Neural progenitor cell (in vitro differentiated cells): ENCODE measurements at places on chromosomes 6 and 20.
A peak's percentile ranks its signal among the peaks of the same experiment; 100 is the strongest.

DNA sequence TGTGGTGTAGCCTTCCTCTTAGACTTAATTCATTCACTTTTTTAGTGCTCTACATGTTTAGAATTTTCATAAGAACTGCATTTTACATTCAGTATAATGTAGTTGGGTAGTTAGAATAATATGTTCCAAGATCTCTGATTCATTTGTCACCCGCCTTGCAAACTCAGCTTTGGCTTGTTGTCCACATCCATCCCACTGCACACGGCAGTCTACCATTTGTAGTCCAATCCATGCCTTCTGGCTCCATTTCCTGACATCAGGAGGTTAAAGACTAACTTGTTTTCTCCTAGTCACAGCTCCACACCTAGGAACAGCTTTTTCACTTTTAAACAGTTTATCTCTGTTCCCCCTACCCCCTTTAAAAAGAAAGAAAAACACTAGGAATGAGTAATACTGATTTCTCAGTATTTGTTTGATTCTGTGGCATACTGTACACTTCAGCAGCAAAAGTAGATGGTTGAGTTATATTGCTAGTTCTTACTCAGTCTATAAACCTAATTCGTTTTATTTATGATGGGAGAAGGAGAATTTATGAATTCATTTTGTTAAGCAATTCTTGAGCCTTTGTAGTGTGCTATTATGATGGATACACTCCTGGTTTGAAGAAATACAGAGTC, 180.9 kb downstream of the ARID1B start:
- no peak for DNase-seq

GRCh38 chr20:47099825-47100441, 205.3 kb downstream of the EYA2 start:
- DNase-seq = no peak

DNA sequence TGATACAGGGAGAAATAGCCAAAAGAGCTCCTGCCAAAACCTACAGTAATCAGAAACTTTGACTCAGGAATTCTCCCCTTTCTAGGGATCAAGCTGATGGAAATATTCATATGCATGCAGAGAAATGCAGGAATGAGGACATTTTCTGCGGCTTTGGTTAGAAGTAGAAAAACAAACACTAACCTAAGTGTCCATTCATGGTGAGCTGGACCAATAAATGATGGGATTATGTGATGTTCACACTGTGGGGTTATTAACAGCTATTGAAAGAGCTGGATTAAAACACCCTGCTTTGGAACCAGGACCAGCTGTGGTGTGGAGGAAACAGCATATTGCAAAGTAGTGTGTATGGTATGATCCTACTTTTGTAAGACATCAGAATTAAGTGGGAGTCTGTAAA, 143.1 kb downstream of the SYCP2 start:
- DNase-seq = no peak

GRCh38 chr20:23061734-23062561, 12.5 kb upstream of the THBD start:
- peak; percentile 16 for DNase-seq

DNA sequence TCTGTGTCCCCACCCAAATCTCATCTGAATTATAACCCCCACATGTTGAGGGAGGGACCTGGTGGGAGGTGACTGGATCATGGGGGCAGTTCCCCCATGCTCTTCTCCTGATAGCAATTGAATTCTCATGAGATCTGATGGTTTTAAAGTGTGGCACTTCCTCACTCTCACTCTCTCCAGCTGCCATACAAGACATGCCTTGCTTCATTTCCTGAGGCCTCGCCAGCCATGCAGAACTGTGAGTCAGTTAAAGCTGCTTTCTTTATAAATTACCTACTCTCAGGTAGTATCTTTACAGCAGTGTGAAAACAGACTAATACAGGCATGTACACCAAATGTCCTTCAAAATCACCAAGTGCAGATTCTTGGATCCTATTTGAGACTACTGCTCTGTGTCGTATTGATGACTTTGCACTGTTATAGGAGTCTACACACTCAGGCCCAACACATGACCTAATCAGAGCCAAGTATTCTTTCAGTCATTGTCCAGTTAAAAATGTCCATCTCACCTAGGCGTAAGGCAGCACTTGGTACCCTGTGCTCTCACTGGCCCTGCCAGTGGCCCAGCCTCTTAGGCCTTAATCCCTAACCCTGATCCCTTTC, 52.8 kb upstream of the UST start:
- DNase-seq = no peak

DNA sequence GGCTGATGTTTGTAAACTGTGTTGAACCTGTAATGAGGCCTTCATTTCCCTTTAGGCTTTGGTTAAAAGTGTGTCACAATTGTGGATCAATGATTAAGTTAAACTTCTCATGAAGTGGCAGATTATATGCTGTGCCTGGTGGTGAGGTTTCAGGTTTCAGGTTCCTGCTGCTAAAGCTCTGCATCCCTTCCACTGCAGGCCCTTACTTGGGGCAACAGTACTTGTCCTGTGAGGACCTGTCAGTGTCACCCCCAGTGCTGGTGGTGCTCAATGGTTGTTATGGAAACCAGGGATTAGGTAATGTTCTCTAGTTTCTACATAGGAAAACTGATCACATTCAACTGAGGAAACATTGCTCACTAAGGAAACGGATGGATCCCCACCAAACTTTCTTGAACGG, 18.5 kb downstream of the RPP21 start:
- peak; percentile 21 for DNase-seq

DNA sequence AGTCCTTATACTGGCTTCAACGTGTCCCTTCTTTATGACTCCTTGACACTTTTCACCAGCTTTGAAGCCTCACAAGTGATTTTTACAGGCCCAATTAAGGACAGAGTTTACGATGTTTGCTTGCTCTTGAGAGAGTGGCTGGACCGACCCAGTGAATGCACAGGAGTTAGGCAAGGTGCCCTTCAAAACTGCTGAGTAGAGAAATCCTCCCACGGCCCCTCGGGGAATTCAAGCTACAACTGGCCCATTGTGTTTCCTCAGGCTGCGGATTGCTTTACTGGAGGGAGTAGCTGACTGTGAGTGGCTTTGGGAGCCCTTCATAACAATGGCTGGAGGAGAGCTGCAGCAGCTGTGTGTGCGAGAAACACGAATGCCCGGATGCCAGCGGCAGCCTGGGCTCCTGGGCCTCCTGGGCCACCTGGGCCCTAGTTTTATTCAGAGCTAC, 50.0 kb downstream of the SGK1 start:
- peak; percentile 78 for DNase-seq

GRCh38 chr6:66986940-66987339, 1279.9 kb upstream of the EYS start:
- no peak for DNase-seq

GRCh38 chr20:48697845-48698491, 129.8 kb downstream of the PREX1 start:
- DNase-seq = no peak

DNA sequence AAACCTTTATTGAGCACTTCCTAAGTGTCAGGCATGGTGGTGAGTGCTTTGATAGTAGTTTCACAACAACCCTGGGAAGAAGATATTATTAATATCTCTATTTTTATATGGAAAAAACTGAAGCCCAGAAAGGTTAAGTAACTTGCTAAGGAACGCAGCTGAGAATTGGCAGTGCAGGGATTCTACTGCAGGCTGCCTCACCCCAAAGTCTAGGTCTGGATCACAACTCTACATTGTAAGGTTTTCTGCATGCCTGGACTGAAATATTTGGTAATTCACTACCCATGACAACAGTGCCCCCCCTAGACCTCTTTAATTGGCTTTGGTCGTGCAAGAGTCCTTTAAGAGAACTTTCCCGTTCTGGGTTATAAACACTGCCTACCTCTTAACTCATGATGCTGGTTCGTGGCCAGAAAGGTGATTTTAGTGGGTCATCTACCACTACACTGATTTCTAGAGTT, 67.1 kb upstream of the KCNQ5 start:
- DNase-seq = no peak

DNA sequence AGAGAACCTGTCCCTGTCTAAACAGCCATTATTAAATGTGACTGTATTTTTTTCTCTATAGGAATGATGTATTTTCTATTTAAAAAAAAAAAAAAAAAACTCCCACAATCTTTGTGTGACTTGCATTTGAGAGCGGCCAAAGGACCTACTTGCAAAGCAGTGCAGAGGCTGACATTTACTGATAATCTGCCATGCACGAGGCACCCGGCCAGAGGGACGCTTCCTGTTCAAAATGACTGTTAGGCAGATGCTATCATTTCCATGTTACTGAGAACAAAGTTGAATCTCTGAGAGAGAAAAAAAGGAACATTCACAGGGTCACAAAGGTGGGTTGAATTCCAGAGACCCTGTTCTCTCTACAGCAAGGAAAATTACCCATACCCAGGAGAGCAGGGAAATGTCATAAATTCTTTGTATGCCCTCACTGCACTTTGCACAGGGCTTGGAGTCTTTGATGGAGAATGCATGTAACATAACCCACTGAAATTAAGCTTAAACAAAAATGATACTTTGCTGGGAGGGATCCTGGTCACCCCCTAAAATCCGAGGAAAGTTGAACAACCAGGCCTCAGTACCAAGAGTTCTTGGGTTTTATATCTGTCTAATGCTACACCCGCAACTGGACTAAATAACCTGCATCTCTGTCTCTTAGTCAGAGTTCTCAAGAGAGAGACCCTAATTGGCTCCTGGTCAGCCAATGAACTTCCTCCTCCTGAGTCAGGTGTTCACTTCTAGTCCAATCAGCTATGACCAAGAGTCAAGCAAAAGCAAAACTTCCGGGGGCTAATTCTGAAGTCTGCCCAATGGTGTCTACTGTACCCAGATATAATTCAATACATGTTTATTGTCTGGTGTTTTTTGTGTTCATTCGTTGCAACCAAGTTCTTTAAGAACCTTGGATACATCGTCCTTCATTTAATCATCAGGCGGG, 61.2 kb downstream of the GCLC start:
- DNase-seq = no peak

DNA sequence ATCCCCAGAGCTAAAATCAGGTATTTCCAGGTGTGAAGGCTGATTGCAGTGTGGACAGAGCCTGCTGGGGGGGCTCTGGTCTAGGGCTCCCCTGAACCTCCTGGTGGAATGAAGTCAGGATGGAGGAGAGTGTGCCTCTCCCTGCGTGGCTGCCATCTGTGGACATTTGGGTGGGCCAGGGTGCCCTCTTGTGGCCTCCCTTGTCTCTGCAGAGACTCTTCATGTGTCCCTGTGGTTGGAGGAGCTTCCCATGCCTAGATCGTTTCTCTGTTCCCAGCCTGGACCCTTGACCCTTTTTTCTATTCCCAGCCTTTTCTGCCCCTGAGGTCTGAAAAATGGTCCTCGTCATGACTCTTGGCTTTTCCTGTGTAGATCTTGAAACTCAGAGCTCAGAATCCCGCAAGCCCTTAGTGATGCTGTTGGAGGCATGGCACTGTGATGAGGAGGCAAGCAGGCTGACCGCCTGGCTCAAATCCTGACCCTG, 9.9 kb upstream of the PSMF1 start:
- peak; percentile 73 for DNase-seq

DNA sequence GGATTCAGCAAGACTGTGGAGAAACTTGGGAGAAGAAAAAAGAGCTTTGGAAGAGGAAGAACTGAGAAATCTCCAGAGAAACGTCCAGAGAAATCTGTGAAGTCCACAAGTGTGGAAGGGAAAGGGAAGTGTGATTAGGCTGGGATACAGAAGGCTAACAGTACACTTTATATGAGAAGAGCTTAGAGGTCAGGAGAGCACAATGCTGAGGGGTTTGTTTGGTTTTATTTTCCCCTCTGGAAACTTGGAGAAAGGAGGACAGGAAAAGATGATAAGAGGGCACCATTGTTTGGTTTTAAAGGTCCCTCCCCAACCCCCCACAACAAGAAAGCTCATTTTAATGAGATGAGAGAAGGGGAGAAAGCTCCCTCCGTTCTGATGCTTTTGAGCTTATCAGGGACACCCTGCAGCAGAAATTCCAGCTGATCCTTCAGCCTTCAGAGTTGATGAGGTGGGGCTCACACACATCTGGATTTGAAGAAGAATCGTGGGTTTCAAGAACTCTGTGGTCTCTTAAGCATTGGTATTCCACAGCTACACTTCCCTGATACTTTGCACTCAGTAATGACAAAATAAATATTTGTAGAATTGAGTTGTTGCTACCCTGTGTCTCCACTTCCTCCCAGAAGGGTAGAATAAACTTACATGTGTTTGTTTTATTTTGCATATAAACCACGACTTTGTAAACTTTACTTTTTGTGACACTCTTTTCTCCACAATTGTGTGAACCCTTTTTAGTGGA, 1.9 kb downstream of the NT5E start:
- no peak for DNase-seq

- DNase-seq = no peak
Observed at GRCh38 chr6:15952231-15953151, 176.4 kb upstream of the MYLIP start.

GRCh38 chr6:32635526-32636123, 1.6 kb upstream of the HLA-DQA1 start:
- DNase-seq = no peak

- no peak for DNase-seq
Observed at GRCh38 chr20:41355192-41355591, 11.4 kb downstream of the EMILIN3 start.

- DNase-seq = no peak
Observed at GRCh38 chr20:10565191-10565921, 108.4 kb downstream of the JAG1 start.

DNA sequence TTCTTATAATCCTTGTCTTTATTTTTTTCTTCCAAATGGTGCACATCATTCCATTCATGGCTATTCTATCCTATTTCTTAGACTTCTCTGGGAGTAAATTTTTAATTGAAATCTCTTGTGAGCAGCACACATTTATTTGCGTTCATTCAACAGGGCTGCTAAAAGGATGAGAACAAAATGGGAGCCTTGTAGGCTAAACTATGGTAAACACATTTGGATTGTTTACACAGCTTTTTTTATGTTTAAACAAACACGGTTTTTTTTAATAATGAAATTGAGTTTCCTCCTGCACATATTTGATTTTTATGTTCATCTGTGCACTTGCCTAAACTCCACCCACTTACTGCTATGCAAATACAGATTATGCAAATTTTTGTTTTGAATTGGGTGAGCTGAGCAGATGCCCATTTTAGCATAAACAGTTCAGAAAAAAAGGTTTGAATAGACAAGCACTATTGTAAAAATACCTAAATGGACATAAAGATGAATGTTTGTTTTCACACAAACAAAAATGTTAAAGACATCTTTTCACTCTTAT, 92.0 kb downstream of the OLIG3 start:
- no peak for DNase-seq

DNA sequence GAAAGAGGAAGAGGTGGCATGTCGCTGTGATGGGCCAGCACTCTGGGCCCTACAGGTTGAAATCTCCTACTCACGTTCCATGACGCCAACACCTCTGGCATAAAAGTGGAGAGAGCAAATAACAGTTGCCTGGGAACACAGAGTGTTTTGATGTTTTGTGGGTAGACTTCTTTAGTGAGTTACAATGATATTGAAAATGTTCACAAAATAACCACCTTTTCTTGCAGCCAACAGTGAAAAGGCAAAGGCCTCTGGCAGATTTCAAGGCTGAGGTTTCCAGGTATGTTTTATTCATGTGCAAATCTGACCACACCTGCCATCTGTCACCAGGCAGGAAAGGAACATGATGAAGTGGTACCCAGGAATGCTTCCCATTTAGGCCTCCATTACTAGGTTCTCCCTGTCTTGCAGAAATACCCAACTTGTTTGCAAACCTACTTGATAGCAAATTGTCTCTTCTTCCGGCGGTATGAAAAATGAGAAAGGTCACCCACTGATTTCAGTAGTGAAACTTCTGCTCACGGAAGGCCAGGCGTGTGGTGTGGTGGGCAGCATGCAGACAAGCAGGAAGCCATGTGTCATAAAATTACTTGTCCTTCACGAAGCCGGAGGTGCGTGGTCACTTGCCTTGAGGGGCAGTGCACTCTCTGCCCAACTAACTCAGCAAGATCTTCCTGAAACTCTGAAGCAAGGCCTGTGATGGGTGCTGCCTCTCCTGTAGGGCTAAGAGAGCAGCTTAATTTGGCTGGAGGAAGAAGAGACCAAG, 299.1 kb upstream of the PRDM1 start:
- DNase-seq = no peak
